ENCODE measurements at places on chromosomes 11 and 22.

DNA sequence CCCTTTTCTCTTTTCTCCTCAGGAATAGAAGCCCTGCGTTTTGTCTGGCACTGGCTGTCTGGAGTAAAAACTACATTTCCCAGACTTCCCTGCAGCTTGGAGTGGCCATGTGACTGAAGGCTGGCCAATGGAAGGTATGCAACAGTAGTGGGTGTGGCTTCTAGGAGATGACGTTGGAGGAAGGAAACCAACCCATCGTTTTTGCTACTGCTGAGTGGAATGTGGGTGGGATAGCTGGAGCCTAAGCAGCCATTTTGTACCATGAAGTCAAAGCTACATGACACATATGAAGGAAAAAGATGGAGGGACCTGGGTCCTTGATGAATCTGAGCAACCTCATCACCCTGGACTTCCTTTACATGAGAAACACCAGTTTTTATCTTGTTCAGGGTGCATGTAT lies 19.6 kb downstream of the FGF3 start:
- no peak for DNase-seq

DNA sequence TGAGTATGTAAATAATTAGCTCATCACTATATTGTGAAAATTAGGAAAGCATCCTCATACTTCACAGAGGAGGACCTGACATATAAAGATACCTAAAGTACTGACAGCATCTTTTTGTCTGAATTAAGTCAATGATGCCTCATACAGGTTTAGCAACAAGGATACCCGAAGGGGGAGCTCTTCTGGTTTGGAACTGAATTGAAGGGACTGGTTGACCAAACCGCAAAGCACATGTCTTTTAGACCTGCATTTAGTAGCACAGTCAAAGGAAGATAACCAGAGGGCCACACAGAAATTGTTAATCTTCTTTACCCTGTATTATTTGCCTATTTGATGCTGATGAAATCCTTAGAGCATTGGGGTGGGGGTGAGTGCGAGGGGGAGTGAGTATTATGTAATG lies 12.9 kb upstream of the WT1 start:
- DNase-seq: no peak

GRCh38 chr11:72688929-72689328 lies 14.7 kb upstream of the PDE2A start:
- no peak for DNase-seq

DNA sequence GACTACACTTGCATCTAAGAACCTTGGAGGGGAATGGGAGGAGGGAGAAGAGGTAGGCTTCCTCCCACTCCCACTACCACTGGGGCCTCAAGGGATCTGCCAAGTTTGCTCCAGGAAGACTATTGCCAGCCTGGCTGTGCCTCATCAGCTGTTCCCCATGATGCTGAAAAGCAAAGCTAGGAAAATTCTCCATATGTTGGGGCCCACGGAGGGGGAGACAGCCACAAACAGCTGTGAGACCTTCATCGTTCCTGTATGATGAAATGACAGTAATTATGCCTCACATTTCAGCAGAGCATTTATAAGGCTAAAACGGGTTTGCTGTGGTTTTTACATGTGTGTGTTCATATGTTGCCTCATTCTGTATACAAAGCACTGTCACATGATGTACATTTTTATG lies 6.7 kb downstream of the DSCAML1 start:
- no peak for DNase-seq

GRCh38 chr11:71342116-71342515 lies 89.7 kb upstream of the SHANK2 start:
- DNase-seq: no peak

Measured in osteocyte (in vitro differentiated cells).